Activated T-helper 17 cell treated with anti-CD3 and anti-CD28 coated beads, Interleukin-2, amount 50 U/mL, for 72 hours (primary cell): ENCODE measurements at places on chromosomes 3 and 15. TPM values are rescaled to one million over a fixed set of nuclear protein-coding genes. Genes with fewer than 3 reads are reported as not detected.

Gene ROPN1B
- total RNA-seq: not detected

Gene CSPG5
- total RNA-seq: 0.91 TPM

GRCh38 chr15:74176262-74177214, 3.0 kb downstream of the ISLR start:
- no peak for ATAC-seq

- no peak for ATAC-seq
Observed at GRCh38 chr3:172448661-172449465, 607 bp upstream of the GHSR start.

DNA sequence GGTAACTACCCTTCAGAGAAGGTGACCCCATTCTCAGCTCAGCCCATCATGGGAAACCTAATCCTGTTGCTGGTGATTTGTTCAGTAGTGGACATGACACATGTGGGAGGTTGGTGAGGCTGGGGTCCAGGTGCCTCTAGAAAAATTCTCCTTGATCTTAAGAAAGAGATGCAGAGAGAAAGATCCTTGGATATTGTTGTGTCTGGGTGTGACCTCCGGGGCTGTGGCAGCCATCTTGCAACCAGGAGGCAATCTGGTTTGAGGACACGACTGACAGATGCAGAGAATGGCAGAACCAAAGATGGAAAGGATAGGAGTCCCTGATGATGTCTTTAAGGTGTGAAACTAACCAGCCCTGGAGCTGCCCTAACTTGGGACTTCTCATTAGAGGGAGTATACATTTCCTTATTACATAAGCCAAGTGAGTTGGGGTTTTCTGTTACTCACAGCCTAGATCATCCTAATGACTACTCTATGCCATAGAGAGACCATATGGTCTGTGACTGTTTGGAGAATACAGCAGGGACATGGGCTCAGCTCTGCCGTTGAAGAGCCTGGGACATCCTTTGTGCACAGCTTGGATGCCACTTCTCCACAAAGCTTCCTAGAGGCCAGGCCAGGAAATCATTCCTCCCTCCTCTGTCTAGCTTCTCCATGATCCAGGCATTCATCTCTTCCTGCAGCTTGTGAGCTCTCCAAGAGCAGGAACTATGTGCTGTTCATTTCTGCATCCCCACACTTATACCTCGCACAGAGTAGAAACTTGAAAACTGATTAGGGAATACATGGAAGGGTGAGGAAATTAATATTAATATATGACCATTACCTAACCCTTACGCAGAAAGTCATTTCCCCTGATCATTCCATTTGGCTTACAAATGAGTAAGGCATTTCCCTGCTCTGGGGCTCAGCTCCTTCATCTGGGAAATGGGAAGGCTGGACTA, 45.9 kb downstream of the HRH1 start:
- ATAC-seq: no peak

DNA sequence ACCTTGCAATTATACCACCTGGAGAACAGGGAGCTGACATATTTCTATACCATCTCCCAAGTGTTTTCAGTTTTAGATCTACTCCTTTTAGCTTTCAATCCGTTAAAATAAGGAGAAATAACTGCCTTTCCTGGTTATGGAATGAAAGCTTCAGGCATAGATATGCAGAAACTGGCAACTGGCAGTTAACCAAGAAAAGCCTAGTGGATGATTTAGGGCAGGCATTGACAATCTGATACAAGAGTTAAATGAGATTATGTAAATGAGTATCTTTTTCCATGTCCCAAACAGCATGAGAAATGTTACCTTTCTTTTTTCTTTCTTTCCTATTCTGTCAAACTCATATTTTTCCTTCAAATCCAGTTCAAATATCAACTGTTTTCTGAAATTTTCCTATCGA, 689.1 kb upstream of the DPPA4 start:
- ATAC-seq: no peak

- ATAC-seq: no peak
Observed at GRCh38 chr3:72601060-72601459, 247.2 kb downstream of the SHQ1 start.

DNA sequence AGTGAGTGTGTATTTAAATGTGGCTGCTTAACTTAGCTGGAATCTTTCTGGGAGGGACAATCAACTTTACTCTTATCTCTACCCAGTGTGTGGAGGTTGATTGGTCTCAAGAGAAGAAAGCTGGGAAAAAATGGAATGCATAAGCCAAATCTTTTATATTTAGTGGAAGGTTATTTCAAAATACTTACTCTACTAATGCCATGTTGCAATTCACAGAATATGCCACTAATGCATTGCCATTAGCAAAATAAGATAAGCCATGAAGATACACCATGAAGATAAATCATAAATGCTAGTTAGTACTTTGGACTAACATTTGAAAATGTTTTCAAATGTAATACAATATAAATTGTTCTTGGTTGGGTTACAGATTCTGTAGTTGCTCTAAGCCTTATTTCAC, 155.1 kb upstream of the LRRFIP2 start:
- no peak for ATAC-seq

- ATAC-seq: no peak
Observed at GRCh38 chr3:194890091-194890490, 204.4 kb downstream of the FAM43A start.

DNA sequence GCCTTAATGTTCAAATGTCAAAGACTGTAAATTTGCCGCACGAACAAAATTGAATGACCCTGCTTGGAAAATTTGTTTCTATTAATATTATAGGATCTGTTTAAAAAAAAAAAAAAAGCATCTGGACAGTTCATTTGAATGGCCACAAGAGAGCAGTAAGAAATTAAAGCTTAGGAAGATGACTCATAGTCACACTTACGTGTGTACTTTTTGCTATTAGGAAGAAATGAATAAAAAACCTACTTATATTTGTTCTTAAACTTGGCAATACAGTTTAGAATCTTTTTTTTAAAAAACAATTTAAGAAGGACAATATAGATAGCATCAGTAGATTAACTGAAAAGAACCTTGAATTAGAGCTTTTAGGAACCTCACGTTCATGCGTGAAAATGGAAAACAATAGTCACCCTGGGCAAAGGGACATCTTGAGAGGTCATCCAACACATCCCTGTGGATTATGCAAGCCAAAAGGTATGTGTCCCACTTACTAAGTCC, 621.8 kb downstream of the MECOM start:
- ATAC-seq: no peak

DNA sequence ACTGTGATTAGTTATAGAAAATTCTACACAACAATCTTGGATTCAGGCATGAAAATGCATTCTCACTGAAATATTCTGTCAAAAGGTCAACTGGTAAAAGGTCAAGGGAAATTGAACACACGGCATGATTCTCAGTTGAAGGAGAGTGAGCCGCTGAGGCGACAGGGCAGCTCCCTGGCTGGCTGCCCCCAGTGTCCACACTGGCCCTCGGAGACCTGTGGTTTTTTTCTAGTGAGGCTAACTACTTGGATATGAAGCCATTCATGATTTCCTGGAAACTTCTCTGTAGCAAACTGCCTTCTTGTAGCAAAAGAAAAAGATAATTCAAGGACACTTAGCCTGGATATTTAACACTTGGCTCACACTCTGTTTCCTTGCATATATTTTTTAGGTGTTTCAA, 37.2 kb downstream of the AADACL2 start:
- ATAC-seq: no peak

- no peak for ATAC-seq
Observed at GRCh38 chr3:168862466-168862865, 766.7 kb upstream of the GOLIM4 start.

- ATAC-seq: no peak
Observed at GRCh38 chr15:84766461-84767035, 18.2 kb downstream of the ZNF592 start.

DNA sequence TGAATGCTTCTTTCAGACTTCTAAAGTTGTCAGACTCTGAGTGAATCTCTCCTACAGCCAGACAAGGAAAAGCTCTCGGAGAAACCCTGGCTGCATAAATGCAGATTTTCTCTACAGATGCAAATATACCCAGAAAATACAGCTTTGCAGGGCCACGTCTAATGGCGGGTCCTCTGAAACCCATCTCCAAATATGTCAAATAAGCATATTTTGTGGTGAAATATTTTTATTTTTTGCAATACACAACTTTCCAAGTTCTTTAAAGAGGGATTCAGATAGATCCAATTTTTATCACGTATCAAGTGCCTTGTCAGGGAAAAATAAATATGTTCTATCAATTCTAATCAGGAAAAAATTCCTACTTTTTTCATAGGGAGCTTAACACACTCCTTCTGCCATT, 229.4 kb downstream of the SI start:
- no peak for ATAC-seq

- no peak for ATAC-seq
Observed at GRCh38 chr3:115286529-115287197, 139.6 kb upstream of the ZBTB20 start.

DNA sequence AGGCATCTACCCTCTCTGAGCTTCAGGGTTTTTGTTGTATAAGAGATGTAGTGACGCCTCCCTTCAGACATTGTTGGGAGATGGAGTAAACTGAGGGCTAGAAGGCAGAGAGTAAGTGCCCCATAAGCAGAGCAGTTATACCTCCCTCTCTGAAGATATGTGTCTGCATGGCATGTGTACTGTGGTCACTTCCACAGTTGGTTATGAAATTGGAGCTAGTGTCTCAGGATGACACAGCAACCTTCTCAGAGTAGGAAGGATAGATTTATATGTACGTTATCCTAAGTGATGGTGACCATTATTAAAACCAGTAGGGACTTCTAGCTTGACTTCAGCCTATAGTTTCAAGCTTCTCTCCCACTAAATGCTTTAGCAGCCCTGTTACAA, 17.9 kb downstream of the PXK start:
- no peak for ATAC-seq
